GM06990 (cell line): ENCODE measurements at places on chromosomes 3 and 15.
A peak's percentile ranks its signal among the peaks of the same experiment; 100 is the strongest.

DNA sequence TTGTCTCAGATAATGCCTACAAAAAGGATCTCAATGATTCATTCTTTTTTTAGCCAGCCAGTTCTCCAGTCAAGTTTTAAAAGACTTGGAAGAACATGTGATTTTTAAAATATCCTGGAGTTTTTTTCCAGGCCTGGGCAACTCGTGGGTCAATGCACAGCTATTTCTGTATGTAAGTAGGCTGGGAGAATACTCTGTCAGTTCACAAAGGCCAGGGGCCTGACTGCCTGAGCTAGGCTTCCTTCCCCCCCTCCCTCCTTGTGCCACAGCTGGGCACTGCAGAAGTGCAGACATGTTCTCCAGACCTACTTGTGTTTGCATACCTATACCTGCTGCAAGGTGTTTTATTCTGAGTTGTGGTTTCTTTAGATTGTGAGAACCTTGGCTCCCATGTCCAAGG is 43.7 kb downstream of the CTDSPL start:
- no peak for DNase-seq

DNA sequence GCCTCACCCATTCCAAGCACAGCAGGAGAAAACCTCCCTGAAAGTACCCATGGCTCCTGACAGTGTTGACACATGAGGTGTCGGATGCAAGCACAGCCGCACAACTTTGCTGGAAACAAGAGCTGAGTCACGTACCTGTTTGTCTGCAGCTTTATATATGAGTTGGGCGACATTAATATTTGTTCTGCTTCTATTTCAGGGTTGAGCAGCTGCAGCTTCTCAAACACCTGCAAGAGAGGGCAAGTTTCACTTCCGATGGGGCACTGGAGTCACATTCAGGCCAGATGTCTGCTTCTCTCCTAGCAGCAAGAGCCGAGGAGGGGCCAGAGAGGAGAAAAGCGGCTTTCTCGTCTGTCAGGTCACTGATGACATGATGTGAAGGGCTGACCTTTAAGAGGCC is 88.0 kb downstream of the NUP210 start:
- peak; percentile 72 for DNase-seq

- DNase-seq, result no peak
These were observed 111.5 kb downstream of the TBL1XR1 start for GRCh38 chr3:177085794-177086193.

GRCh38 chr3:129943020-129943419 is 31.5 kb upstream of the TRH start:
- no peak for DNase-seq

- DNase-seq, result peak; percentile 8
These were observed 843 bp downstream of the CHRNA5 start for GRCh38 chr15:78565951-78566774.

GRCh38 chr15:66095871-66096687 is 157.5 kb downstream of the MEGF11 start:
- DNase-seq, result no peak

GRCh38 chr3:71688121-71688520 is 37.1 kb downstream of the EIF4E3 start:
- no peak for DNase-seq

DNA sequence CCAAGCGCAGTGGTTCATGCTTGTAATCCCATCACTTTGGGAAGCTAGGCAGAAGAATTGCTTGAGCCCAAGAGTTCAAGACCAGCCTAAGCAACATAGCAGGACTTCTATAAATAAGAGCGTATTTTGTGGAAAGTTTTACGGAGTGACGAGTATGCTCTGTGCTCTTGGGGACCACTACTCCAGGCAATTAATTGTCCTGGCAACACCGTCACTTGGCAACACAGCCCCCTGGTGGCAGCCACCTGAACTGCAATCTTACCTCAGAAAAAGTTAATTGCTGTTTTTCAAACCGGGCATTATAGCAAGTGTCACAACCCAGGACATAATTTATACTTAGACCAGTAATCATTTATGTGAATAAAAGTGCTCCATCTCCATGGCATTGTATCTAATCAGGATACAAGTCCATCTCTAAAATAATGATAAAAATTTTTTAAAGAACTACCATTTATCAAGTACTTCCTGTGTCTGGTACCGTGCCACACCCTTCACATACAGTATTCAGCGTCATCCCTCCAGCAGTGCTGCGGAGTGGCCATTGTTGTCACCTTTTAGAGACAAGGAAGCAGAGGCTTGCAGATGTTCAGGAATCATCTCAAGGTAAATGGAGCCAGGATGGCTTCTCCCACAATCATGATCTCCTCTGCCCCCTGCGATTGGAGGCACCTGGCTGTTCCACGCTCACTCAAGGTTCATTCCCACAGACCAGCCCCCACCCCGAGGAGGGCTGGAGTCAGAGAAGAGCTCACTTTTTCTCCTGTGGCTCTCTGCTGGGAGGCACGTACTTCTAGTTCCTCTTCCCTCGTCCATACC is 34.5 kb downstream of the PLA2G4D start:
- DNase-seq, result no peak

GRCh38 chr3:193948459-193948858 is 187.5 kb upstream of the HES1 start:
- no peak for DNase-seq

DNA sequence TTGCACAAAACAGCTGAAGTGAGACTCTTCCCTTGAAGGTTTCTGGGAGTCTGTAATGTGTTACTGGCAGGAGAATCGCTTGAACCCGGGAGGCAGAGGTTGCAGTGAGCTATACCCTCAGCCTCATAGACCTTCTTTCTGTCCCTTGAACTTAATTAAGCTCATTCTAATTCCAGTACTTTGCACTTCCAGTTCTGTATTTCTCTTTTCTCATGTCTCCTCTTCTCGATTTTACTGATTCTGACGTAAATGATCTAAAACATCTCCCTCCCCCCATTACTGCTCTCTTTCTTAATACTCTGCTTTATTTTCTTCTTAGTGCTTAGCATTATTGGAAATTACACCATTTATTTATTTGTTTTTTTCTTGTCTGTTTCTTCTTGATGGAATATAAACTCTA is 165.4 kb upstream of the P2RY1 start:
- no peak for DNase-seq

DNA sequence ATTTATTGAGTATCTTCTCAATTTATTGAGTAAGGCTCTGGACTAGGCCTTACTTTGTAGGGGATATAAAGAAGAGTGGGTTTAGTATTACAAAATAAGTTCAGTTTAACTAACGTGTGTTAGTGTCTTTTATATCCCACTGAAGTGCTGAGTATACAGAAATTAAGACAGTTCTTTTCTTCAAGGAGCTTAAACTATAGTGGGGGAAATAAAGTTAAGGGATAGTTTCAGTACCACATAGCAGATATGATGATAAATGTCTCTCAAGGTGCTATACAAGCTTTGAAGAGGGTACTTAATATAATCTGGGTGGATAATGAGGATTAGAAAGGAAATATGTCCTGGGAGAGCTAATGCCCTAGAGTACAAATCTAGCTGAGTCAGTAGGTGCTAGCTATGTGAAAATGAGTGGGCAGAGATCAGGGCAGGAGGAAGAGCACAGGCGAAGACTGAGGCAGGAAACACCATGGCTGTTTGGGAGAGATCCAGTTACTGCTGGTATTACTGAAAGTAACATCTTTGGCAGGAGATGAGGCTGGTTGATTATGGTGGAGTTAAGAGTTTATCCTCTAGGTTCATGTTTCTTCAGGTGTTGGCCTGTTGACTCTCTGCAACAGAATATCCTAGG is 46.0 kb downstream of the TEX9 start:
- no peak for DNase-seq

GRCh38 chr3:36686516-36686915 is 77.8 kb downstream of the DCLK3 start:
- DNase-seq, result no peak

DNA sequence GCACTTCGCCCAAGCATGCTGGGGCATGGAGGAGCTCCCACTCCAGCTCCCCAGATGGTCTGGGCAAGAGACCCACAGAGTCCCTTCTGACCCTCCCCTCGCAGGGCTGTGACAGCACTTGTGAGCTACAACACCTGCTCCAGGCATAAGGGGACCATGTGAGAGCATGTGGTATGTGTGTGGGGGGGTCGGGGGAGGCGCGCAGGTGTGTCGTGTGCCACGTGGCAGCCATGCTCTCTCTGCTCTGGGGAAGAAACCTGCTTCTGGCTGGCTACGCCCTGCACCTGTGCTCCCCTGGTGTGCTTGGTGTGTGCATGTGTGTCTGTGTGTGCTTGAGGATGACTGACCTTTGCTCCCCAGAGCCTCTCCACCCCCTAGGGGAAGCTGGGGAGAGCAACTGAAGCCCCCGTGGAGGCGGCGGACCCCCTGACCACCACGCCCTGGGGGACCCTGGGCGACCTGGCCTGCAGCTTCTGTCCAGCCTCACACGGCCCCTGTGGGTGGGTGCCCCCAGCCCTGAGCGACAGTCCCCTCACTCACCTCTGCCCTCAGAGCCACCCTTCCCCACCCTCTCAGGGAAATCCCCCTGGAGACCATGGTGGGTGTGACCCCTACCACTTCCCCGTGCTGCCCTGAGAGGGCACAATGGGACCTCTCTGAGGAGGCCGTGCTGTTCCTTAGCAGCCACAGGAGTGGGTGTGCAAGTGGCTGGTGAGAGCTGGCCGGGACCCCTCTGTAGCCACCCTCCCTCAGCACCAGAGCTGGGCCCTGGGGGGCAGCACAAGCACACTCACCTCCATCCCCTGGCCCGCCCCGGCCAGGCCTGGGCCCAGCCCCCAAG is 16.6 kb upstream of the SEC13 start:
- DNase-seq, result no peak

DNA sequence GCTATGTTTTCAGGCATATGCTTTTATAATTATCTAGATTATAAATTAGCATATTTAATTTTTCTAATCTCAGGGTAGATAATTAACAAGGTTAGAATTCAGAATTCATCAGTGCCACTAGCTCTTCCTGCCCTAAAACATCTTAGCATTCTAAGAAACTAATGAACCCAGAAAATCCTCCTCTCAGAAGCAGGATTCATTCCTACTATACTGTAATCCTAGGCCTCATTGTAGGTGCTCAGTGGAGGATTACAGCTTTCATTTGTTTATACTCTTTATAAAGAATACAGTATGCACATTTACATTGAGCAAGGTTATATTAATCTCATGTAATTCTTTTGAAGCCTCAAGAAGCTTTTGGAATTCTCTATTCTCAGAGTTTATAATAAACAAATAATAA is 20.9 kb downstream of the ACAD11 start:
- no peak for DNase-seq

GRCh38 chr3:57743496-57743895 is 12.6 kb upstream of the SLMAP start:
- DNase-seq, result no peak
